ENCODE measurements at places on chromosomes 6 and 20. TPM values are rescaled to one million over a fixed set of nuclear protein-coding genes. Genes with fewer than 3 reads are reported as not detected.

AURKA gene
- total RNA-seq, result 10.0 TPM

CCN2 gene
- 86.8 TPM for total RNA-seq

LPA gene
- 1.2 TPM for total RNA-seq

CLIC5 gene
- 2.7 TPM for total RNA-seq

CST2 gene
- total RNA-seq, result not detected

WFDC2 gene
- total RNA-seq, result 7.0 TPM

PSORS1C1 gene
- not detected for total RNA-seq

HTR1E gene
- 0.61 TPM for total RNA-seq

EYS gene
- 3.5 TPM for total RNA-seq

RSPO3 gene
- total RNA-seq, result 3.9 TPM

MLN gene
- not detected for total RNA-seq

PRRT1 gene
- total RNA-seq, result 0.89 TPM

DOK5 gene
- 28.8 TPM for total RNA-seq

GABRR2 gene
- total RNA-seq, result 0.89 TPM

SNHG17 gene
- total RNA-seq, result 10.2 TPM

DDAH2 gene
- 207 TPM for total RNA-seq

SLC22A7 gene
- 0.20 TPM for total RNA-seq

LINC00237 gene
- total RNA-seq, result 4.4 TPM

TOX2 gene
- 1.2 TPM for total RNA-seq

BMP2 gene
- total RNA-seq, result 10.1 TPM

BPHL gene
- 47.0 TPM for total RNA-seq

SLC17A2 gene
- total RNA-seq, result not detected

CASS4 gene
- 1.3 TPM for total RNA-seq

HEY2 gene
- total RNA-seq, result 10.3 TPM

RIPOR2 gene
- total RNA-seq, result 31.1 TPM

MAN1A1 gene
- 60.4 TPM for total RNA-seq

PRKN gene
- 9.5 TPM for total RNA-seq

FAM83C gene
- total RNA-seq, result not detected

RFX6 gene
- total RNA-seq, result not detected

TMEM170B gene
- 53.9 TPM for total RNA-seq

LST1 gene
- total RNA-seq, result 15.2 TPM

FRK gene
- total RNA-seq, result 1.9 TPM

ATP6V1G2 gene
- 32.2 TPM for total RNA-seq

STX11 gene
- 0.94 TPM for total RNA-seq

PSMA7 gene
- 118 TPM for total RNA-seq

CYB5R4 gene
- 11.2 TPM for total RNA-seq

PTCHD4 gene
- 4.2 TPM for total RNA-seq

PDYN gene
- 1.2 TPM for total RNA-seq

WFDC10B gene
- total RNA-seq, result not detected

STK35 gene
- total RNA-seq, result 9.4 TPM

DEFB124 gene
- total RNA-seq, result 0.33 TPM

C6orf15 gene
- not detected for total RNA-seq

ADAM33 gene
- 45.9 TPM for total RNA-seq

COL21A1 gene
- total RNA-seq, result 33.4 TPM

MAP7 gene
- total RNA-seq, result 9.9 TPM

RAB22A gene
- 32.2 TPM for total RNA-seq

CCN6 gene
- total RNA-seq, result not detected

BHLHE23 gene
- total RNA-seq, result not detected

OPN5 gene
- total RNA-seq, result not detected

CLVS2 gene
- total RNA-seq, result 30.1 TPM

SAMD3 gene
- 3.5 TPM for total RNA-seq

OPRM1 gene
- 2.8 TPM for total RNA-seq

TNFRSF6B gene
- 1.1 TPM for total RNA-seq

FAM83B gene
- 0.17 TPM for total RNA-seq
